ENCODE measurements at places on chromosomes 5 and 9. TPM values are rescaled to one million over a fixed set of nuclear protein-coding genes. Genes with fewer than 3 reads are reported as not detected.

Gene TEX48
- not detected for total RNA-seq

Gene DMGDH
- total RNA-seq = 5.6 TPM

Gene PCDH12
- total RNA-seq = 2.8 TPM

Gene GHR
- total RNA-seq = 4.3 TPM

Gene OLFM1
- 13.8 TPM for total RNA-seq

Gene ELOVL7
- 0.60 TPM for total RNA-seq

Gene ADAMTS19
- 1.8 TPM for total RNA-seq

Gene SELENOP
- 531 TPM for total RNA-seq

Gene TAF11L2
- not detected for total RNA-seq

Gene NOXA1
- total RNA-seq = 18.5 TPM

Gene PDE8B
- 0.95 TPM for total RNA-seq

Gene PRR7
- total RNA-seq = 2.1 TPM

Gene SPATA31D4
- total RNA-seq = not detected

Gene FBXL7
- total RNA-seq = 28.0 TPM

Gene ENC1
- total RNA-seq = 27.7 TPM

Gene MEF2C
- total RNA-seq = 27.2 TPM

Gene PHYHD1
- 53.3 TPM for total RNA-seq

Gene ANKRD55
- not detected for total RNA-seq

Gene IL9
- not detected for total RNA-seq

Gene ADGRD2
- not detected for total RNA-seq

Gene ENTREP1
- 17.8 TPM for total RNA-seq

Gene SH3RF2
- 1.0 TPM for total RNA-seq

Gene STPG3
- total RNA-seq = not detected

Gene POU5F2
- total RNA-seq = 2.1 TPM

Gene QRFP
- not detected for total RNA-seq

Gene CCDC127
- 8.0 TPM for total RNA-seq

Gene PCDHGA1
- 2.8 TPM for total RNA-seq

Gene KIF4B
- total RNA-seq = not detected

Gene CDKN2B
- 1.7 TPM for total RNA-seq

Gene NIPAL4
- not detected for total RNA-seq

Gene GPR150
- total RNA-seq = 0.10 TPM

Gene GABRA1
- not detected for total RNA-seq

Gene SPINK6
- total RNA-seq = not detected

Gene HK3
- 4.6 TPM for total RNA-seq

Gene PRRX2
- 0.53 TPM for total RNA-seq

Gene SLU7
- 32.5 TPM for total RNA-seq

Gene IFT74
- 15.7 TPM for total RNA-seq

Gene PRDM12
- total RNA-seq = not detected

Gene OTP
- total RNA-seq = not detected

Gene CDH9
- total RNA-seq = not detected

Gene DDX4
- total RNA-seq = not detected

Gene NR5A1
- total RNA-seq = 50.6 TPM

Gene ORM2
- not detected for total RNA-seq

Gene PGM5
- 16.2 TPM for total RNA-seq

Gene NOL8
- 27.7 TPM for total RNA-seq

Gene PCDHGA6
- total RNA-seq = 8.5 TPM

Gene PMPCA
- 46.0 TPM for total RNA-seq
